ENCODE measurements at places on chromosomes 5 and 9.
A peak's percentile ranks its signal among the peaks of the same experiment; 100 is the strongest.

GRCh38 chr9:127502706-127503378 lies 51.5 kb downstream of the LRSAM1 start:
- no peak for DNase-seq

- no peak for DNase-seq
These were observed 43.7 kb downstream of the AK8 start for GRCh38 chr9:132834343-132834742.

GRCh38 chr5:74095871-74096270 lies 469.9 kb downstream of the ARHGEF28 start:
- no peak for DNase-seq

- DNase-seq = no peak
These were observed 60.8 kb downstream of the PDE4D start for GRCh38 chr5:59832577-59833301.

GRCh38 chr9:125405938-125406809 lies 144.5 kb downstream of the GAPVD1 start:
- no peak for DNase-seq

- no peak for DNase-seq
These were observed 146.5 kb downstream of the FANCC start for GRCh38 chr9:95171001-95171400.

GRCh38 chr5:170362102-170362501 lies 27.1 kb downstream of the KCNMB1 start:
- no peak for DNase-seq

DNA sequence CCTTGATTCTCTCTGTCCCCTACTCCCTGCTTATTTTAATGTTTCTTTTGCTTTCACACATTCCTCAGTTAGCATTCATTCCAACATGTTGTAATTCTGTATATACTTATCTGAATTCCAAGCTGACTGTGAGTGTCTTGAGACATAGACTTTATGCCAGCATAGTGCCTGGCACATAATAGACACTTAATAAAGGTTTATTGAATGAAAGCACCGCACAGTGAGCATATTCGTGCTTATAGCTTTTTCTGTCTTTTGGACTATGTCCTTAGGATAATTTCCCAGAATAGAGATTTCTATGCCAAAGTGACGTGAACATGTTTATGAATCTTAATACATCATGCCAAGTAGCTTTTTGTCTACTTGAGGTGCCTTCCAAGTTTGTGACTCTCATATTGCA lies 174.6 kb downstream of the CD180 start:
- no peak for DNase-seq

- no peak for DNase-seq
These were observed 12.4 kb downstream of the RLN2 start for GRCh38 chr9:5292141-5292540.

DNA sequence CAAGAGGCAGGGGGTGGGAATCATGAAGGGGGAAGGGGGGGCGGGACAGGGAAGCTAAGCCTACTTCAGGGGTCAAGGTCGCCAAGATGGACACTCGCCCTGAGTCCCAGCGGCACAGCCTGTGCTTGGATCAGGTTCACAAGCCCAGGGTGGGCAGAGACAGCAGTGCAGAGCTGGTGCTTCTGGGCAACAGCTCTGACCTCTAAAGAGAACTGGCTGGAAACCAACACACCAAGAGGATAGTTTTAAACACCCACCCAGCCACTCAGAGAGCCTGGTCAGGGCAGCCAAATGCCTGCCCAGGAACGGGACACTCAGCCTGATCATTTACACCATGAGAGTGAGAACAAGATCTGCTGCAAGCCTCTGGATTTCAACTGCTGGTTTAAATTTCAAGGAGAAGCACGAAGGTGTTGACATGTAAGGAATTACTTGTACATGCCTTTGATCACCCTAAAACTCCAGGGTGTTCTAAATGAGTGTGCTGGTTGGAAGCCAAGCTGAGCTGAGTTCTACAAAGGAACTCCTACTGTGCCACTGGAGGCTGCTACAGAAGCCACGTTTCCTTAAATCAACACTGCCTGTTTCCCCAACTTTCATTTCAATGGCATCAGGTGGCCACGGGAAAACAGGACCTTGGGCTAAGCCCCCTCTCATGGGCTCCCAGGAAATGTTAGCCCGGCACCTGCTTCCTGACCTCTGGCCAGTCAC lies 91.5 kb downstream of the TTLL11 start:
- DNase-seq = no peak

GRCh38 chr9:111828193-111828592 lies 33.5 kb upstream of the SHOC1 start:
- no peak for DNase-seq

- no peak for DNase-seq
These were observed 13.8 kb upstream of the RANBP17 start for GRCh38 chr5:170848033-170848432.

DNA sequence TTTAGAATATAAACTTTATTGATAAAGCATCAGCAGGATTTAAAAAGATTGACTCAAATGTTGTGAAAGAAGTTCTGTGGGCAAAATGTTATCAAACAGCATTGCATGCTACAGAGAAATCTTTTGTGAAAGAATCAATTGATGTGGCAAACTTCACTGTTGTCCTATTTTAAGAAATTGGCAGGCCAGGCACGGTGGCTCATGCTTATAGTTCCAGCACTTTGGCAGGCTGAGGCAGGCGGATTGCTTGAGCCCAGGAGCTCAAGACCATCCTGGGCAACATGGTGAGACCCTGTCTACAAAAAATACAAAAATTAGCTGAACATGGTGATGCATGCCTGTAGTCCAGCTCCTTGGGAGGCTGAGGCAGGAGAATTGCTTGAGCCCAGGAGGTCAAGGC lies 17.4 kb downstream of the ZBTB43 start:
- no peak for DNase-seq

- no peak for DNase-seq
These were observed 16.4 kb downstream of the JADE2 start for GRCh38 chr5:134541736-134542376.

GRCh38 chr5:181086884-181087205 lies 44.1 kb downstream of the OR2V1 start:
- no peak for DNase-seq

- no peak for DNase-seq
These were observed at the start of gene PCSK1 for GRCh38 chr5:96433066-96433447. Gene PCSK1, minus strand, starts transcription at chr5:96433248. Its CDS starts 206 bp downstream, at chr5:96433042.

GRCh38 chr9:14240537-14240936 lies 73.4 kb downstream of the NFIB start:
- no peak for DNase-seq

- DNase-seq = no peak
These were observed 2.9 kb upstream of the NXNL2 start for GRCh38 chr9:88531920-88532698.

DNA sequence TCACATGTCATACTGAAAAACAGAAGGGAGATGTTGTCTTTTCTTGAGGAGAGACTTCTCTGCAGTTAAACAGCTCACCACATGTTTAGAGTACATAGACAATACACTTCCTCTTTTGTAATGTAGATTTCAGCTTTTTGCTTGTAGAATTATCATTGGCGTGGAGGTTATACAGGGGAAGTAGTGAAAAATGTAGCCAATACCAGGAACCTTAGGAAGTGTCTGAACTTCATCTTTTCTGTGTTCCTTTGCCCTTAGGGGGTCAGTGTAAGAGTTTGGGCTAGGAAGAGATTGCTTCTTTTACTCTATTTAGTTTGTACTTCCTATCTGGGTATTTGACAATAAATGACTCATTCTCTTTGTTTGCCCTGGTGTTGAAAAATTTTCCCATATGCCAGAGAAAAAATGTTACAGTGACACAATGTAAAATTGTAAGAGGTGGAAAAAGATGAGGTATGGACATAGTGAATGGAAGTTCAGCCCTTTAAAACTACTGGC lies 21.0 kb upstream of the CDKN2B start:
- DNase-seq = no peak

DNA sequence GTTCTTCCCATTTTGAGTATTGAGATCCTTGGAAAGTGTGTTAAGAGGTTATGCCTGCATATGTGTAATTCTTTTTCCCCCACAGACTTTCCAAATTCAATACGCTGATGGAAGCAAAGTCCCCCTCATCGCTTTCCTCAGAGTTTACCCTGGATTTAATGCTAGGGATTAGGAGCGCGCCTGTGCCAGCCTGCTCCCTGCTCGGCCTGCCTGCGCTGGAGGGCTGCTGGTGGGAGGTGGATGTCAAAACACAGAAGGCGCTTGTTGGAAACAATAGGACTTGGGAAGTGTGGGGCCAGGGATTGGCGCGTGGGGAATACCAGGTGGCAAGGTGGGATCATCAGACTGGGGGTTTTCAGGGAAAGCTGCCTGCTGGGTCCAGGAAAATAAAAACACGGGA lies 39.8 kb upstream of the PTCH1 start:
- no peak for DNase-seq

GRCh38 chr5:116637149-116637740 lies 62.6 kb upstream of the SEMA6A start:
- no peak for DNase-seq

DNA sequence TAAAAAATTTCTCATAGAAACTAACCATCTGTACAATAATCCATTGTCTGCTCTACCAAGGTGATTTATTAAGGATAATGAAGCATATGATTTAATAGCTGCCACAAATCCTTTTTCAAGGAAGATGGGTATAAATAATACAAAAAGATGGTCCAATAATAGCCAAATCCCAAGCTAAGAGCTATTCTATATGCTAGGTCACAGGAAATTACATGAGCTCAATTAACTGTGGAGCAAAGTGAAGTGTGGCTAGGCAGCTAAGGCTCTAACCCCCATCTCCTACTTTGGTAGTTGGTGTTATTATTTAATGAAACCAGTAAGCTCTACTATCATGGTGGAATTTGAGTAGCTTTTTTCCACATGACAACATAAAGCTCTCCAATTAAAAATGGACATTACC lies 1045.0 kb upstream of the DMAC1 start:
- DNase-seq = no peak

- DNase-seq = peak; percentile 44
These were observed 613 bp downstream of the ZBTB5 start for GRCh38 chr9:37464426-37465248.

DNA sequence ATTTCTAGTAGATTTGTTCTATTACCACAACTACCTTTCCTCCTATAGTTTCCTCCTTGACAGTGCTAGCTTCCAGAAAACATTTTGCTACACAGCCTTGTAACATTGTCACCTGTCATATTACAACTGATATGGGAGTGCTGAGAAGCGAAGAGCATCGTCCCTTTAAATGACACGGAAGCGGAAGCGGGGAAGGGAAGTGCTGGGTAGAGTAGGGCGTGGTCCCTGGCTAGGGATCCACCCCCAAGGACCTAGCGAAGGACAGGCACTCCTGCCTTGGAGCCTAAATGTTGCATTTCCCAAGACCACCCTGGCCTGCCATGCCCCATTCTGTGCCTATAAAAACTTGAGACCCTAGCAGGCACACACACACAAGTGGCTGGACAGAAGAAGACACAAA lies 57.4 kb upstream of the RANBP6 start:
- no peak for DNase-seq

DNA sequence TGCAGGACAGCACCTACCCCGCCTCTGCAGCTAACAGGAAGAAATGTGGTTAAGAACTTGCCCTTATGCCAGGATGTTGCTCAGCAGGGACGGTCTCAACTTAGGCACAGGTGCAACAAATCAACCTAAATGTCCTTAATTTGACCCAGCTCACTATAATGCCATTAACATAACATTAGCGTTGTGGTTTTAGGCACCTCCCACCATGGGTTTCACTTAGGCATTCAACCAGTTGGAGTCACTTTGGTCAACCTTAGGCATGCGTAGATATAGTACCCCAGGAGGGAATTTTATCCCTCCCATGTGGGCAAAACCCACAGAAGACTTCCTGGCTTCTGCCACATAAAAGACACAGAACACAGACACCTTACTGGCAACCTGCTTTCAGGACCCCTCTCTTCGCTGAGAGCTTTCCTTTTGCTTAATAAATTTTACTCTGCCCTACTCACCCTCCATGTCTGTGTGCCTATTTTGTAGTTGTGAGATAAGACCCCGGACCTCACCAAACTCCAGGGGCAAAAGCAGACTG lies 8.7 kb upstream of the ERAP1 start:
- no peak for DNase-seq

- DNase-seq = no peak
These were observed at the start of gene ZNF462 for GRCh38 chr9:106862821-106863720. Gene ZNF462, plus strand, starts transcription at chr9:106863166. Its CDS starts 60,218 bp downstream, at chr9:106923384.

Measured in stimulated activated CD8-positive, alpha-beta memory T cell treated with anti-CD3 and anti-CD28 coated beads, Interleukin-7, amount 100 ng/mL, for 48 hours (primary cell).